ENCODE measurements at places on chromosomes 6 and 20.

DNA sequence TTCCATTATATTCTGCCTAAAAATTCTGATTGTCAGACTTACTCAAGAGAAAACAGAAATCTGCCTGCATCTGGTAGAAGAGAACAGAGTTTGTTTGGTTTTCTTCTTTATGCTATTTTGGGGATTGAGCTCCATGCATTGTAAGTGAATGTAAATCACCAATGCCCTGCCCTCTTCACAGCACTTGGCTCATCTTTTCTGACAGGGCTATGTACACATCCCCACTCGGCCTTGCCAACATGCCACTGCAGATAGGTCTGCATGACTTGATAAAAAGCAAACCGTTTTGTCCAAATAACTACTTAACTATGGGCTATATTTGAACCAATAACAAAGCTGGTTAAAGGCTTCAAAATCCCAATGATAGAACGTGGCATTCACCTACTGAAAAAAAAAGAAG lies 117.7 kb downstream of the IBTK start:
- DNase-seq, result no peak

- no peak for DNase-seq
These were observed 346.3 kb downstream of the BMP2 start for GRCh38 chr20:7113577-7114466.

DNA sequence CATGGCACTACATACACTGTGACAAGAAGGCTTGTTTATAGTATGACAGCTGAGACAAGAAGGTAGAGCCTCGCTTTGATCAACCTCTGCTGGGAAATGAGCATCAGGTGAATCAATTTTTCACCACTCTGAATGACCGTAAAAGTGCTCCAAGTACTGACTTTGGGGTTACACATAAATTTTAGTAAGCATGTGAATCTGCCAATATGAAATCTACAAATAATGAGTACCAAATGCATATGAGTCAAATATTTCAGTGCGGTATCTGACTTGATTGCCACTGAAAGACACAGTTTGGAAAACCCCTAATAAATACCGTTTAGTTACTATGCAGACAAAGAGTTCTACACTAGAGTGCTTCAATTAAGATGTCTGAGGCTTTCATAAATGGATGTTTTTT lies 77.8 kb downstream of the ATG5 start:
- no peak for DNase-seq

- no peak for DNase-seq
These were observed 9.5 kb downstream of the NCR2 start for GRCh38 chr6:41344876-41345275.

GRCh38 chr6:33856031-33856590 lies 52.3 kb upstream of the MLN start:
- no peak for DNase-seq

DNA sequence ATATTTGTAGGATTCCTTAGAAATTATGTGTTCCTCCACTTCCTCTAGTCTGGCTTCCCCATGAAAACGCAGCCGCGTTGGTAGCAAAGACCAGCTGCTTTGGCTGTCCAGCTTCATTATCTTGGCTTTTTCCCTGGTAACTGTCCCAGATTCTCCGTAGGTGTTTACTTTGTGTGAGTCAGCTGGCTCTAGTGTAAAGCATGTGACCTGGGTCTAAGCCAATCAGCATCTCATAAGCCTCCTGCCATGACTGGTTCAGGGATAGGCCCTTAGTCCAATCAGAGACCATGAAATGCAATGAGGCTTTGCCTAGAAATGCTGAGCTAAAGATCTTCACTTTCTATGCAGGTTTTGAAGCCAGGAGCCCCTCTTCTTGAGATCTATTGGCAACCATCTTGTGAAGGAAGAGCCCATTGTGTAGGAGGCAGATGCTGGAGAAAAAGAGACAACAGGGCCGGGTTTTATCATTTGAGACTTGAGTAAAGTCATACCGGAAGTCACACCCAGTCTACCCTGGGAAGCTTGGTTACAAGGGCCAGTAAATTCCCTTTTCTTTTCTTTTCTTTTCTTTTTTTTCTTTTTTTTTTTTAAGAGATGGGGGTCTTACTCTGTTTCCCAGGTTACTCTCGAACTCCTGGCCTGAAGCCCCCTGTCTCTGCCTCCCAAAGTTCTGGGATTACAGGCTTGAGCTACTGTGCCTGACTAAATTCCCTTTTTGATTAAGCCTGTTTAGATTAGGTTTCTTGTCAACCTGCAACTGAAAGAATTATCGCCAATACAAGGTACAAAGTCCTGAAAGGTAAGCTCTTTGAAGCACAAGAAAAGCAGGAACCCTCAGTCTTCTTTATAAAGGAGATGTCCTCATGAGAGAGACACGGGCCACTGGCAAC lies 256.5 kb upstream of the RREB1 start:
- DNase-seq, result no peak

GRCh38 chr20:62136283-62137091 lies 6.7 kb downstream of the PSMA7 start:
- DNase-seq, result peak; percentile 65

DNA sequence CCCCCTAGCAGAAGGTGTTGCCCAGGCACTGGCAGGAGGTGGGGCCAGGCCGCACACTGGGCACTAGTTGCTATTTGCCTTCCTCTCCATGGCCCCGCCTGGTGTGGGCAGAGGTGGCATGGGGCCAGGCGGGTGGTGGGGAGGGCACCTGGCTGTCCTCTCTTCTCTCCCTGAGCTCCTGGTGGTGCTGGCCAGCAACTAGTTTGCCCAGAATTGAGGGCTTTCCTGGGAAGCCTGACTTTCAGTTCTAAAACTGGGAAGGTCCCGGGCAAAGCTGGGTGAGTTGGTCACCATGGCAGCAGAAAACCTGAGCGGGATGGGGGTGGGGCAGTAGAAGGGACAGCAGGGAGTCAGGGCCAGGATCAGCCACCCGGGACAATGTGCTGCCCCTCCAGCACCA lies 48.2 kb downstream of the RBM38 start:
- no peak for DNase-seq

GRCh38 chr20:63509088-63509564 lies 10.2 kb upstream of the EEF1A2 start:
- no peak for DNase-seq

GRCh38 chr20:1224205-1224890 lies 1.5 kb upstream of the RAD21L1 start:
- no peak for DNase-seq

- DNase-seq, result no peak
These were observed 42.0 kb downstream of the EDN1 start for GRCh38 chr6:12331951-12332749.

- no peak for DNase-seq
These were observed 137.2 kb downstream of the SLC35F1 start for GRCh38 chr6:118044275-118044674.

GRCh38 chr6:149147938-149148718 lies 169.4 kb upstream of the TAB2 start:
- DNase-seq, result no peak

GRCh38 chr6:53984163-53984562 lies 127.1 kb upstream of the MLIP start:
- DNase-seq, result no peak

GRCh38 chr20:3710011-3710466 lies 2.4 kb downstream of the SIGLEC1 start:
- no peak for DNase-seq

- DNase-seq, result no peak
These were observed 370.9 kb upstream of the HS3ST5 start for GRCh38 chr6:114713690-114714089.

DNA sequence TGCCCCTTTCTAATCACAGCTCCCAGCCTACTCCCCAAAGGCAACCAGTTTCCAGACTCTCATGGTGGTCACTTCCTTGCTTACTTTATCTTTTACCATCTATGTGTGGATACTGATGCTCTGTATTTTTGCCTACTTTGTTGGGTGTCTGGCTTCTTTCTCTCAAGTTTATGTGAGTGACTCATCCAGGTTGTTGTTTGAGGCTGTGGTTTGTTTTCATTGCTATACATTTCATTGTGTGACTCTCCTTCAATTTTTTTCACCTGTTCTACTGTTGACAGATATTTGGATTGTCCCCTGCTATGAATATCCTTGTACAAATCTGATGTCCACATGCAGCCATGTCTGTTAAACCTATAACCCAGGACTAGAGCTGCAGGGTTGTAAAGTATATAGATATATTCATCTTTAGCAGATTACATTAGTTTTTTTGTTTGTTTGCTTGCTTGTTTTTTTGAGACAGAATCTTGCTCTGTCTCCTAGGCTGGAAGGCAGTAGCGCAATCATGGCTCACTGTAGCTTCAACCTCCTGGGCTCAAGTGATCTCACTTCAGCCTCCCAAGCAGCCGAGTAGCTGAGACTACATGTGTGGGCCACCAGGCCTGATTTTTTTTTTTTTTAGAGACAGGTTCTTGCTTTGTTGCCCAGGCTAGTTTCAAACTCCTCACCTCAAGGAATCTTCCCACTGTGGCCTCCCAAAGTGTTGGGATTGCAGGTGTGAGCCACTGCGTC lies 72.9 kb upstream of the EEF1E1 start:
- DNase-seq, result no peak

DNA sequence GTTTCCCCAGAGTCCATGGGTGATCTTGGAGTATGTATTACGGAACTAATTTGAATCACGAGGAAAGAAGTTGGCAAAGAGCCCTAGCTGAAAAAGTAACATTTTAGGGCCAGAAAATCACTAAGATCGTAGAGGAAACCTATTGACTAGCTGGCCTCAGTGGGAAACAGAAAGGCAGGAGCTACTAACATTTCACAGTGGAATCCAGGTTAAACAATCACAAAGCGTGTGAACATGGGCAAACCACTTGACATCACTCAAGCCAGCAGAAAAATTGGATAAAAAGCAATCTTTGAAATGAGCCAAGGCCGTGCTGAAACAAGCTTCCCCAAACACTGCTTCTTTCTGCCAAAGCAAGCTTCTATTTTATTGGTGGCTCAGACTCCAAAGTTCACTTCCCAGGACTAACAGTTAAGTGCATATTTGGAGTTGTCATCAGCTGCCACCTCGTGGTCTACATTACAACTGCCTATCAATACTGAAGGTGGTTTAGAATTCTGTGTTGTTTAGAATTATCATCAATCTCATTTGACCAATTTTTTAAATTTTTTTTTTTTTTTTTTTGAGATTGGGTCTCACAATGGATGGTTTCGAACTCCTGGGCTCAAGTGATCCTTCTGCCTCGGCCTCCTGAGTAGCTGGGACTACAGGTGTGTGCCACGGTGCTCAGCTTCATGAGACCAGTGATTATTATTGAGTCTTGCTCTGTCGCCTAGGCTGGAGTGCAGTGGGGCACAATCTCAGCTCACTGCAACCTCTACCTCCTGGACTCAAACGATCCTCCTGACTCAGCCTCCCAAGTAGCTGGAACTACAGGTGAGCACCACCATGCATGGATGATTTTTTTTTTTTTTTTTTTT lies 10.6 kb downstream of the RPS10 start:
- no peak for DNase-seq

GRCh38 chr6:39792540-39793450 lies 619 bp downstream of the DAAM2 start:
- DNase-seq, result no peak

Measured in activated T-cell treated with anti-CD3 and anti-CD28 coated beads for 1 hour (primary cell).